ENCODE measurements at places on chromosomes 5 and 9.

DNA sequence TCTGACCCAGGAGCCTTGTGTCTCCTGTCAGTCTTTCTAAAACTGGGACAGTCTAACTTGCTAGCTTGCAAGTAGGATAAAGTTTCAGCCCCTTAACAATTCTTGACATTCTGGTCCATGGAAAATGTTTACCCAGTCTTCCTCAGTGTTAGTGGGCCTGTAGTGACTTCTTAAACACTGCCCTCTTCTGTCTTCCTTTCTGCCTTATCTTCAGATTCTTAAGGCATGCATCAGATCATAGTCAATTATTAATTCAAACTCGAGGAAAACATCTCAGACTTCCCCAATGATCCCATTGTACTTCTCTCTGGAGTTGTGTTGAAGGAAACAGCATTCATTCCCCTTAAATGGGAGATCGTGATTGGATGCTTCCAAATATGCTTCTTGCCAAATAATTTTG, 1199.8 kb downstream of the DTWD2 start:
- H3K27ac ChIP-seq = no peak overlapping the region
- DNase-seq = no peak
- H3K27me3 ChIP-seq = no peaks in the 10 kb centered on the region
- no peaks in the 10 kb centered on the region for H3K36me3 ChIP-seq
- no peaks in the 10 kb centered on the region for H3K4me1 ChIP-seq
- H3K4me3 ChIP-seq = no peak overlapping the region

- no peaks in the 10 kb centered on the region for H3K4me1 ChIP-seq
- H3K4me3 ChIP-seq = no peak overlapping the region
- H3K36me3 ChIP-seq = no peaks in the 10 kb centered on the region
- no peaks in the 10 kb centered on the region for H3K27me3 ChIP-seq
- no peak overlapping the region for H3K27ac ChIP-seq
- DNase-seq = no peak
Measured at GRCh38 chr9:13645557-13645956, 366.1 kb upstream of the MPDZ start.

GRCh38 chr9:13929013-13929412, 384.9 kb downstream of the NFIB start:
- H3K27ac ChIP-seq = no peak overlapping the region
- H3K36me3 ChIP-seq = no peaks in the 10 kb centered on the region
- DNase-seq = no peak
- H3K4me3 ChIP-seq = no peak overlapping the region
- no peaks in the 10 kb centered on the region for H3K27me3 ChIP-seq

DNA sequence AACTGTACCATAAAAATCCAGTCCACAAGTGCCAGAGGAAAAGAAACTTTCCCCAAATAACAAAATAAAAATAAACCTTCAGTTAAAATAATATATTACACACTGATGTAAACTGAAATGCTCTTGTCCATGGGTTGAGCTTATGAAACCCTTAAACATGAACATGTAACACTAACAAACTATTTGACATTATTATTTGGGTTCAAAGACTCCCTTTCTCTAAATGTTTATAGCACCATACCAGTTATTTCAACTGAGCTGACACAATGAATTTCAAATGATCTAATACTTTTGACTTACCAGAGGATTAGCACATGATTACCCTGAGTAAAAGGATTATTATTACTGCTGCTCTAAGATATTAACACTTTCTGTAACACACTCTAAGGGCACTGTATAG, 251.1 kb downstream of the BNC2 start:
- no peak overlapping the region for H3K4me3 ChIP-seq
- DNase-seq = no peak
- peaks cover 8% of the 10 kb centered on the region for H3K4me1 ChIP-seq
- no peaks in the 10 kb centered on the region for H3K27me3 ChIP-seq
- H3K36me3 ChIP-seq = no peaks in the 10 kb centered on the region
- no peak overlapping the region for H3K27ac ChIP-seq

DNA sequence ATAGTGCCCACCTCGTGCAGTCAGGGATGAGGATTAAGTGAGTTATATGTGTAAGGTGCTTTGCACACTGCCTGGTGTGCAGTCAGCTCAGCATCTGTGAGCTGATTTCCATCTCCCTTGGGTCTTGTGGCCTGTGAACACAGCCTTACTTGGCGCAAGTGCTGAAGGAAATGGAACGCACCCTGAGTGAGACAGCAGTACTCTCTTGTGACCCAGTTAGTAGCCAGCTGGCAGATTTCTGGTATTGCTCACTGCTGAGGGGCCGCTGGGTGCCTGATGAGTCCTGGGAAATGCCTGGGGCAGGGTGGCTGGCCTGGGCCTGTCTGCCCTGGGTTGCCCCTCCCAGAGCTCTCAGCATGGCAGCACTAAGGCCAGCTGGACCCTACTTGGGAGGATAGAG, 90.9 kb upstream of the BOD1 start:
- no peaks in the 10 kb centered on the region for H3K27me3 ChIP-seq
- no peak overlapping the region for H3K27ac ChIP-seq
- no peaks in the 10 kb centered on the region for H3K36me3 ChIP-seq
- no peak overlapping the region for H3K4me3 ChIP-seq
- peaks cover 2% of the 10 kb centered on the region for H3K4me1 ChIP-seq

- H3K27me3 ChIP-seq = no peaks in the 10 kb centered on the region
- H3K36me3 ChIP-seq = no peaks in the 10 kb centered on the region
- H3K4me3 ChIP-seq = no peak overlapping the region
- DNase-seq = no peak
- H3K27ac ChIP-seq = no peak overlapping the region
Measured at GRCh38 chr5:152092580-152092979, 167.9 kb upstream of the GLRA1 start.

DNA sequence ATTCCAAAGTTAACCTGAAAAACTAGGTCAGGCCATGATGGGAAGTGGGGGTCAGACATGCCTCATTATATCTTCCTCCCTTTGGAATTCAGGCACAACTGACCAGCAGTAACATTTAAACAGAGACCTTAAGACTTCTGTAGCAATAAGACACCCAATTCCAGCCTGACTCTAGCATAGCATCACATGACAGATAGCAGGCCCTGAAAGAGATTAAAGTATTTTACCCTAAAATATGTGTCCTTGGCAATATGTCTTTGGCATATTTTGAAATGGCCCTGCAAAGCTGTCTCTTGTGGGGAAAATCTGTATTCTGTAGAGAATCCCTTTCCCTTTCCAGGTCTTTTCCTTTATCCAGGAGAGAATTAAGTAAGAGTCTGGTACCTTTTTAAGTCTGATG, 34.3 kb downstream of the S1PR3 start:
- no peak overlapping the region for H3K4me3 ChIP-seq
- no peaks in the 10 kb centered on the region for H3K36me3 ChIP-seq

DNA sequence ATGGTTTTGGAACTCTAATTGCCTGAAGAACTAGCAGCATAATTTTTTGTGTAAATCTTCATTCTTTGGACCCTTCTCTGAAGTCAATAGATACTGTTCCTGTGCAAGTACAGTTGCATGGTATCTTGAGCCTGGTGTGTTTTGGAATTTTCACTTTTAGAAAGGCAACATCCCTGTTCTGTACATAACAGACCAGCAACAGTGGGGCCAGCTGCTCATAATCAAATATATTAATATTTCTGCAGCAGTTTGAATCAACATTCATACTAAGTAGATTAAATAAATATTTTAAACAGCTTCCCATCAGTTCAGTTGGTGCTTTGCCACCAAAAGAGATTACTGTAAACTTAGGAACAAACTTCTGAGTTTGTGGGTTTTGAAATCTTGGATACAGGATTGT, 97.9 kb downstream of the CD180 start:
- H3K4me3 ChIP-seq = no peak overlapping the region
- peaks cover 6% of the 10 kb centered on the region for H3K4me1 ChIP-seq
- DNase-seq = no peak
- H3K27me3 ChIP-seq = no peaks in the 10 kb centered on the region
- no peak overlapping the region for H3K27ac ChIP-seq

DNA sequence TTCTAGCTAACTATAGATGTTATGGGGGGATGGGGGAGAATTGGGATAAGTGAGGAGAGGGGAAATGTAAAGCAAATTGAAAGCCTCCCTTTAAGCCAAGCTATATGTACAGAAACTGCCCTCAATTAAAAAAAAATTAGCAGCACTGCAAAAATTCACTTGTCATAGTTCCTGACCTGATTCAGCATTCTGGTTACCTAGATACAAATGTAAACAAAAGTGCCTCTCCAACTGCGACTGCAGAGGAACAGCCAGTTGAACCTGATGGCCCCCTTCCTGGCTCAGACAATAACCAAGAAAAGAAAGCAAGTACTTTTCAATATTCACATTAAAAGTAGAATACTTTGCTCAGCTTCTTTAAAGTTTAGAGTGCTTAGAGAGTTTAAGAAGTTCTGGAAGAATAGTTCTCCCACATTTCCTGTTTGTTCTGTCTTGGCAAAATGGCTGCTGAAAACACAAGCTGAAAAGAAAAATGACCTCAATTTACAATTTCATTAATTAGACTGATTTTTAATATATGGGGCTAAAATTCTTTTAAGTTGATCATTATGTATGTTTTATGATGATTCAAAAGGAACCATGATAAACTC, 1.5 kb downstream of the FAM81B start:
- DNase-seq = peak; percentile 86
- no peaks in the 10 kb centered on the region for H3K27me3 ChIP-seq
- H3K27ac ChIP-seq = no peak overlapping the region
- no peaks in the 10 kb centered on the region for H3K36me3 ChIP-seq
- no peak overlapping the region for H3K4me3 ChIP-seq

GRCh38 chr5:53017794-53018391, 28.7 kb downstream of the ITGA2 start:
- H3K36me3 ChIP-seq = no peaks in the 10 kb centered on the region
- H3K4me3 ChIP-seq = peak overlapping the region; percentile 52
- H3K27ac ChIP-seq = no peak overlapping the region

GRCh38 chr5:108670591-108671289, 77.0 kb upstream of the FER start:
- H3K36me3 ChIP-seq = no peaks in the 10 kb centered on the region
- no peak for DNase-seq
- no peaks in the 10 kb centered on the region for H3K4me1 ChIP-seq
- H3K27ac ChIP-seq = no peak overlapping the region
- H3K27me3 ChIP-seq = no peaks in the 10 kb centered on the region
- no peak overlapping the region for H3K4me3 ChIP-seq

GRCh38 chr5:68970617-68971016, 123.2 kb upstream of the SLC30A5 start:
- no peak overlapping the region for H3K27ac ChIP-seq
- H3K4me1 ChIP-seq = no peaks in the 10 kb centered on the region
- H3K4me3 ChIP-seq = no peak overlapping the region
- no peaks in the 10 kb centered on the region for H3K27me3 ChIP-seq
- no peaks in the 10 kb centered on the region for H3K36me3 ChIP-seq
- no peak for DNase-seq

GRCh38 chr9:94472806-94473360, 82.0 kb upstream of the PCAT7 start:
- no peak overlapping the region for H3K27ac ChIP-seq
- no peaks in the 10 kb centered on the region for H3K27me3 ChIP-seq
- no peaks in the 10 kb centered on the region for H3K36me3 ChIP-seq
- no peaks in the 10 kb centered on the region for H3K4me1 ChIP-seq
- DNase-seq = no peak
- H3K4me3 ChIP-seq = no peak overlapping the region

DNA sequence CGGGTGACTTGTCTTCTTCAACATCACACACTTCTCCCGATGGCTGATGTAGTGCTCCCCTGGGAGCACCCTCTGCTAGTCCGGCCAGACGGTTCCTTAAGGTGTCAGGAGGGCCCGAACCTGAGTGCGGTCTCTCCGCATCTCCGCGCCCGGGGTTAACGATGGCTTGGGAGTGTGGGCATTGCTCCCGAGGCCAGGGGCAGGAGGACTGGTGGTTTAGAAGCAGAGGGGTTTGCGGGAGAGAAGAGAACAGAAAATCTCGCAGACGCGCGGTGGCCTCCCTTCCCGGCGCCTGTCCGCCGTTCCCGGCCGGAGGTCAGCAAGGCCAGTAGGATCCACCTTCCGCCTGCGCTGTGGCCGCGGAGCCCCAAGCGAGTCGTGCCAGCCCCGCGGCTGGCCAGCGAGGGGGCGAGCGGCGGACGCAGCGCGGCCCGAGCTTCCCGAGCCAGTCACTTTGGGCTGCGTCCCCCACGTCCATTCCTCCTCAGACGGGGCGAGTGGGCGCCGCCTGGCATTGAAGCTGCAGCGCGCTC, 700 bp downstream of the CDO1 start:
- DNase-seq = peak; percentile 34
- no peaks in the 10 kb centered on the region for H3K36me3 ChIP-seq
- H3K4me3 ChIP-seq = peak overlapping the region; percentile 78
- peaks cover 3% of the 10 kb centered on the region for H3K4me1 ChIP-seq
- no peak overlapping the region for H3K27ac ChIP-seq

GRCh38 chr9:136692185-136693134, 5.2 kb upstream of the AGPAT2 start:
- peaks cover 3% of the 10 kb centered on the region for H3K4me1 ChIP-seq
- no peak overlapping the region for H3K27ac ChIP-seq
- H3K4me3 ChIP-seq = no peak overlapping the region

GRCh38 chr5:180832638-180833068, 28.4 kb downstream of the ZFP62 start:
- H3K27ac ChIP-seq = no peak overlapping the region
- no peaks in the 10 kb centered on the region for H3K27me3 ChIP-seq
- peaks cover 11% of the 10 kb centered on the region for H3K4me1 ChIP-seq
- H3K36me3 ChIP-seq = peaks cover 11% of the 10 kb centered on the region
- H3K4me3 ChIP-seq = no peak overlapping the region

DNA sequence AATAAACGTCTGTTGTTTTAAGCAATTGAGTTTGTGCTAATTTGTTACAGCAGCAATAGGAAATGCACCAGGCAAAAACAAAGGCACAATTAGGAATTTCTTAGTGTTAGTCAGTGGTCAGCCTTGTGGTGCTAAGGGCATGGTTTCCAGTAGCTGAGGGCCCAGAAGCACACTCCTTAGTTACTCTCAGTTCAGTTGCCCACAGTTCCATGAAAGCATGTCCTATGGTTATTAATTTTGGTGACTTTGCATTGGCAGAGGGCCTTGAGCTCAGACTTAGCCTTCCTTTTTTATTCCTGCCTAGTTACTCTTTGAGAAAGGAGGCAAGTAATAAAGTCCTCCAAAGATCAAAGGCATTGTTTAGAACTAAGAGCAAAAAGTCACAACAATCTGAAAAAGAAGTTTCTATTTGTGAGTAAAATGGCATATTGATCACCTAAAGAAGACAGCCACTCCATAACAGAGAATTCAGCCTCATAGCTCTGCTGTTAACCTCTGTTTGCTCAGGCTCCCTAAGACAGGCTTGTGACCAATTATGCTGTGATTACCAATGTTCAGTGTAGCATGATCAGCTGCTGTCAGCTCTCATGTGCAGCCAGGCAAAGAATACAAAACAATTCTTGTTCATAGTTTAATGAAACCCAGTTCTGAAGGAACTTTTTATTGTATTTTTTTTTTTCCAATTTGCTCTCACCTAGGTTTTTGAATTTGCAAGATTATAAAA, 57.0 kb upstream of the MROH2B start:
- no peak overlapping the region for H3K27ac ChIP-seq
- H3K36me3 ChIP-seq = no peaks in the 10 kb centered on the region
- H3K27me3 ChIP-seq = no peaks in the 10 kb centered on the region
- no peak for DNase-seq
- no peaks in the 10 kb centered on the region for H3K4me1 ChIP-seq

DNA sequence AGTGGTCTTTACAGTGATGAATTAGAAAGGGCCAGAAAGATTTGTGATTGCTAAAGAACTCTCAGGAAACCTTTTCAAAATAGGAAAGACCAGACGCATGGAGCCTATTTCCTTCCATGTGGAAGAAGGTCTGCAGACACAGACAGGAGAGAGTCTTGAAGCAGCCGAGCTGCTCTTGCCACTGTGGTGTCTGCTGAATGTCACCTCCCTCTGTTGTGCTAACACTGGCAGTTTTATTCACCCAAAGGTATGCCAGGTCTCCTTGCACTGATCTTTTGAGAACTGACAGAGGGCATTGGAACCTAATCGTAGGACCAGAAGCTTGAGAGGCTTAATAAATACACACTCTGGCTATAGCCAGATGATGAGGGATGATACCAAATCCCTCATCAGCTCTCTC, 108.7 kb downstream of the SREK1 start:
- no peak overlapping the region for H3K27ac ChIP-seq
- H3K36me3 ChIP-seq = no peaks in the 10 kb centered on the region
- DNase-seq = no peak
- no peaks in the 10 kb centered on the region for H3K4me1 ChIP-seq

Data from trophoblast cell (in vitro differentiated cells and primary cell).